Amygdala (tissue), 56 donors: ENCODE measurements at places on chromosomes 1 and 21.

DNA sequence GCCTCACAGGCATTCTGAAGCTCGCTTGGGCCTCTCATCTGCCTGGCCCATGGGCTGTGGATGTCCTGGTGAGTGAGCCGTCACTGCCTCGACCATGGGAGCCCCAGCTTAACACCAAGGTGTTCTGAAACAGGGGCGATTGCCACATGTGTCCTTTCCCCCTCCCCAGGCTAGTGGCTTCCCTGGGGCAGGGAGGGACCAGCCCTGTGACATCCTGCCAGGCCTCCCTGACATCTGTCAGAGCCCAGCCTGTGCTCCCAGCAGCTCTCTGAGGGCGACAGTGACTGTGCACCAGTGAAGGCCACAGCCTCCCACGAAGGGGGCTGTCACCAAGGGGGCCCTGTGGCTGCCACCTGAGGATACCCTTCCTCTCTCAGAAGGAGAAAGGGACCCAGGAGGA lies 35.9 kb upstream of the CCDC27 start:
- no peak for DNase-seq

DNA sequence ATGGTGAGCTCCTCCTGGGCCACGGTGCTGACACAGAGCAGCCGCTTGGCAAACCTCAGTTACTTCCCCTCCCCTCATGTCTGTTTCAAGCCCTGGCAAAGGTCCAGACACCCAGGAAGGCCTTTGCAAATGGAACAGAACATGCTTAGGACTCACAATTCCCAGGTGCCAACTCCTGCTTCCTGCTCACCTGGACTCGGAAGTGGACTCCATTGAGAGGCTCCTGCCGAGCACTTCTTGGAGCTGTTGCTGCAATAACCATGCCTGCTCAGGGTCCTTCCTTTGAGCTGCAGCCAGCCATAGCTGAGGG lies 10.7 kb downstream of the DCST2 start:
- no peak for DNase-seq

GRCh38 chr1:93080179-93080823 lies 1.2 kb downstream of the MTF2 start:
- no peak for DNase-seq

DNA sequence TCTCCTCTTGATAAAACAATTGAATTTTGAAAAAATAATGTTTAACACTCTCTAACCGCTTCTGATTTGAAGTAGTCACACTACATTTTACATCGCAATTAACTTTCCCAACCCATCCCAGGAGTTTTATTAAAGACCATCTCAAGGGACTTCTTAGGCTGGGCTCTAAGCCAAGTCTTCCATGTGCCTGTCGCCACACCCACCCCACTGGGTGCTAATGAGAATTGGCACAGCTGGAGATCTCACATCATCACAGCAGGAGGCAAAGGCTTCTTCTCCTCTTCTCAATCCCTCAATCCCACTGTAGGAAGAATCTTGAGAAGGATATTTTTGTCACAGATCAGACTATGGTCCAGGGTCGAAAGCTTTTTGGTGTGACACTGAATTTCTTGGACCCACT lies 328.9 kb downstream of the NUF2 start:
- no peak for DNase-seq

- DNase-seq = no peak
Measured at GRCh38 chr1:171754971-171755370, 13.1 kb upstream of the VAMP4 start.

DNA sequence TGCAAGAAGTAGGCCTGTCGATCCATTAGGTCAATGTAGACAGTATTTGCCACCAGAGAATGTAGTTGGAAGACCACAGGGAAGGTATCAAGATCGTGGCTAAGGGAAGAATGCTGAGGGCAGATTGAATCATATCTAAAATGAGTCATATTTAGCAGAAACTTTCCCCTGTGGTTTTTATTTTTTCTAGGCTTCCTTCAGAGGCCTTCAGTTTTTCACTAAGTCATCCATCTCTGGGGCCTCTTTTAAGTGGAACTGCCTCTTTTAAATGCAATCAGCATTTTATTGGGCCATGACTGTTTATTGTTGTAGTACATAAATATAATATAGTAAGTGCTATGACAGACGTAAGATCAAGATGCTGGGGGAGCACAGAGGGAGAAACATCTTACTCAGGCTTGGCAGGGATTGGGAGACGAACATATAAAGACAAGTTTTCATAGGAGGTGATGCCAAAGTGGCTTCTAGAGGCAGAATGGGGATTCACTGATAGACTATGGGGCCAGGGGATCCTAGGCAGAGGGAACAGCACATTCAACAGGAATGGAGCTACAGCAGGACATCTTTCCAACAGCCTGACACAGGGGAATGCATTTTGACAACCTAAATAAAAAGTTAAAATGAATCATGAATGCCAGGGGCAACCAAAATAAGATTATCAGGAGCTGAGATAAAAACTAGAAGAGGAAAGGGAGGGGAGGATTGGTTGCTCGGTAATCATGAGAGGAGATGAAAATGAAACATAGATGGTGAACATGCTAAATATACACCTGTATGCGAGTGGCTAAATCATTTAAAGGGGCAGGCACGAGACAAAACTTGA lies 20.1 kb downstream of the UBE2U start:
- DNase-seq = no peak

GRCh38 chr21:36698981-36699545 lies at the start of gene SIM2:
Gene SIM2, plus strand, starts transcription at chr21:36699115. Its CDS starts 632 bp downstream, at chr21:36699747.
- DNase-seq = no peak

DNA sequence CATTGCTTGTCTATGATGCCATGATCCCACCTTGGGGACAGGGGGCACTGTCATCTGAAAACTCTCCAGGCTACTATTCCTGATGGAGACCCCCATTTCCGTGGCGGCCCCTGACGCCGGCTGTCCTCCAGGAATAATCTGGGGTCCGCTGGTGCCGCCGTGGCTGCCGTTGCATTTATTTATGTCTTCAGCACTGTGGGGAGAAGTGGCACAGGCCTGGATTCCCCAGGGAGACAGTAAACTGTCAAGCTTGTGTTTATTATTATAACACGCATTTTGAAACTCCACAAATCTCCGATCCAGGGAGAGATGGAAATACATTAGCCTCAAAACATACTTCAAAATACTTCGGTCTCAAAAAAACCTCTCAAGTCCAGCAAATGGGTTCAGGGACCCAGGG lies 126.9 kb upstream of the C1orf174 start:
- DNase-seq = no peak
